ENCODE measurements at places on chromosomes 6 and 20.

GRCh38 chr6:14383393-14384174 lies 266.0 kb downstream of the CD83 start:
- no peak overlapping the region for H3K27ac ChIP-seq
- H3K4me3 ChIP-seq: no peak overlapping the region
- H3K27me3 ChIP-seq: no peaks in the 10 kb centered on the region
- DNase-seq: no peak
- H3K4me1 ChIP-seq: peaks cover 52% of the 10 kb centered on the region
- H3K36me3 ChIP-seq: no peaks in the 10 kb centered on the region

DNA sequence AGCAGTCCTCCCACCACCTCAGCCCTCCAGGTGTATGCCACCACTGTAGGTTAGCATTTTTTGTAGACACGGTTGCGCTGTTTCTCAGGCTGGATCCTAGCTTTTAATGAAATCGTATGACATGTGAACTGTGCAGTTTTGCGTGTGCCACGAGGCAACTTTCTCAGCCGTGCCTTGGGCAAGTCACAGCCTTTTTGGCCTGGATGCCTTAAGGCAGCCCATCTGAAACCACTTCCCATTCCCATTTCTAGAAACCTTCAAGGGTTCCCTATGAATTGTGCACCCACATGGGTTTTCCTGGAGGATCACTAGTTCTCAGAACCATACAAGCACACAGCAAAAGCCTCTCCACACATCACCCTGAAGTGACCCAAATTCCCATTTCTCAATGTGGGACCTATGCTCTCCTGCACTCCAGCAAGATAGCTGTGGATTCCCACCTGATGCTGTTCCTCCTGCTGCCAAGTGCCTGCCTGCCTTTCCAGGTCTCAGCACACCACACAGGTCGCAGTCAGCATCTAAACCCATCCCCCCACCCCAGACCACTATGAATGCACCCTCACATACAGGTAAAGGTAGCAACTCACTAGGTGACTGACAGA lies 28.9 kb downstream of the SNX5 start:
- no peaks in the 10 kb centered on the region for H3K27me3 ChIP-seq
- no peak for DNase-seq
- H3K4me3 ChIP-seq: no peak overlapping the region

- H3K4me1 ChIP-seq: no peaks in the 10 kb centered on the region
- H3K4me3 ChIP-seq: no peak overlapping the region
- no peak for DNase-seq
- H3K27me3 ChIP-seq: no peaks in the 10 kb centered on the region
These were observed 36.4 kb upstream of the RPN2 start for GRCh38 chr20:37142708-37143107.

DNA sequence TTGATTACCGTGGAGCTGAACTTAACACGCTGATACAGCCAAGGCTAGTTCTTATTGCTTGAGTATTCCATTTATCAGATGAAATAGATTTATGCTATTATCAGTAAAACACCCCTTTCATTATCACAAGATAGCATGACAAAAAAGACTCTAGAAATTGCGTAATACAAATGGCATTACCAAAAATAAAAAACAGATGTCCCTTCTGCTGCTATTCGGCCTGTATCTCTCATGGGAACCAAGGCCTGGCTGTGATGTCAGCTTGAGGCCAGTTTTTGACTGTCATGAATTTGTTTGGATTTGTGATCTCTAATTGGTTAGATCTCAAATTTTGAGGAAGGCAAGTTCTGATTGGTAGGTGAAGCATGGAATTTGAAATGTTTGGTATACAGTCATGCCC lies 25.2 kb downstream of the MEI4 start:
- no peak for DNase-seq
- no peak overlapping the region for H3K27ac ChIP-seq
- H3K27me3 ChIP-seq: no peaks in the 10 kb centered on the region

GRCh38 chr6:56831334-56831733 lies 123.6 kb upstream of the BEND6 start:
- no peaks in the 10 kb centered on the region for H3K36me3 ChIP-seq
- H3K4me1 ChIP-seq: no peaks in the 10 kb centered on the region
- no peak overlapping the region for H3K4me3 ChIP-seq
- H3K27me3 ChIP-seq: no peaks in the 10 kb centered on the region
- H3K27ac ChIP-seq: no peak overlapping the region
- no peak for DNase-seq

- H3K4me1 ChIP-seq: peaks cover 28% of the 10 kb centered on the region
- DNase-seq: no peak
- H3K36me3 ChIP-seq: no peaks in the 10 kb centered on the region
These were observed 174.7 kb downstream of the ZFAND3 start for GRCh38 chr6:37994223-37994622.

DNA sequence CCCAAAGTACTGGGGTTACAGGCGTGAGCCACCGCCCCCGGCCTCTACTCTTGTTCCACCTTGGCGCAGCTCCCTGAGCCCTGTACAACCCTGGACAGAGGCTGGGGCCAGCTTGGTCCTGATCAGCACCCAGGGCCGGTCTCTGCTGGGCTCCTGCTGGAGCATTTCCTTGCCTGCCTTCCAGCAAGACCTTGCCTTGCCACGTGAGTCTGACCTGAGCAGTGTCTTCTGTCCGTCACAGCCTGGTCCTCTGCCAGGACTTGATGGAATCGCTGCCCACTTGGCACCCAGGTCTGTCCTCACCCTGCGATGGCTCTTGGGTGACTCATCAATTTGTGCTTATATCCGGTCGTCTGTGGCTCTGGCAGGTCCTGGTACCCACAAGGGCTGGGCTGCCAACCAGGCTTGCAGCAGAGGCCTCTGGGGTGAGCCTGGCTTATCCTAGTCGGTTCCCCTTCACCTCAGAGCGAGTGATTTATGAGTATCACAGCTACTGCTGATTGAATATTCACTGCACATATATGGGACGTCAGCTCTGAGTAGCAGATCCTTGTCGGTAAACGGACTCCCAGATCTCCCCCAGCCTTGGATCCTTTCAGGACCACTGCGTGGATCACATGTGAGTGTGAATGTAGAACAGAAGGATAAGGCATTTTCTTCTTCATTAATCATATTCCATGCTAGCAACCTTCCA lies 10.1 kb upstream of the SULF2 start:
- H3K27me3 ChIP-seq: peaks cover 10% of the 10 kb centered on the region
- no peak for DNase-seq

- no peaks in the 10 kb centered on the region for H3K36me3 ChIP-seq
- no peaks in the 10 kb centered on the region for H3K27me3 ChIP-seq
- peak overlapping the region; percentile 66 for H3K4me3 ChIP-seq
- DNase-seq: peak; percentile 35
- H3K27ac ChIP-seq: peak overlapping the region; percentile 81
These were observed 46.8 kb downstream of the RREB1 start for GRCh38 chr6:7154341-7155139.

DNA sequence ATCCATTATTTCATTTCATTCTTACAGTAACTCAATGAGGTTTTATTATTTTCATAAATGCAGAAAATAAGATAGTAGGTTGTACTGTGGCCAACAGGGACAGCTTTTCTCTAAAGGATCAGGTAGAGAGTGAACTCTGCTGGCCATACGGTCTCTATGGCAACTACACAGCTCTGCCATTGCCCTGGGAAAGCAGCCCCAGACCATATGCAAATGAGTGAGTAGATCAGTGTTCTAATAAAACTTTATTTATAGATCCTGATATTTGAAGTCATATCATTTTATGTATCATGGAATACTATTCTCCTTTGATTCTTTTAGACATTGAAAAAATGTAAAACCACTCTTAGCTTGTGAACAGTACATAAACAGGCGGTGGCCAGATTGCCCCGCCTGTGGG lies 192.5 kb upstream of the RREB1 start:
- no peak overlapping the region for H3K27ac ChIP-seq
- no peak for DNase-seq
- H3K4me3 ChIP-seq: no peak overlapping the region
- H3K4me1 ChIP-seq: peaks cover 43% of the 10 kb centered on the region
